ENCODE measurements at places on chromosomes 13 and 19.
A peak's percentile ranks its signal among the peaks of the same experiment; 100 is the strongest.

GRCh38 chr19:18290302-18291018 lies 9.0 kb upstream of the JUND start:
- DNase-seq = peak; percentile 95

- no peak for DNase-seq
Observed at GRCh38 chr13:67075239-67075638, 154.9 kb downstream of the PCDH9 start.

DNA sequence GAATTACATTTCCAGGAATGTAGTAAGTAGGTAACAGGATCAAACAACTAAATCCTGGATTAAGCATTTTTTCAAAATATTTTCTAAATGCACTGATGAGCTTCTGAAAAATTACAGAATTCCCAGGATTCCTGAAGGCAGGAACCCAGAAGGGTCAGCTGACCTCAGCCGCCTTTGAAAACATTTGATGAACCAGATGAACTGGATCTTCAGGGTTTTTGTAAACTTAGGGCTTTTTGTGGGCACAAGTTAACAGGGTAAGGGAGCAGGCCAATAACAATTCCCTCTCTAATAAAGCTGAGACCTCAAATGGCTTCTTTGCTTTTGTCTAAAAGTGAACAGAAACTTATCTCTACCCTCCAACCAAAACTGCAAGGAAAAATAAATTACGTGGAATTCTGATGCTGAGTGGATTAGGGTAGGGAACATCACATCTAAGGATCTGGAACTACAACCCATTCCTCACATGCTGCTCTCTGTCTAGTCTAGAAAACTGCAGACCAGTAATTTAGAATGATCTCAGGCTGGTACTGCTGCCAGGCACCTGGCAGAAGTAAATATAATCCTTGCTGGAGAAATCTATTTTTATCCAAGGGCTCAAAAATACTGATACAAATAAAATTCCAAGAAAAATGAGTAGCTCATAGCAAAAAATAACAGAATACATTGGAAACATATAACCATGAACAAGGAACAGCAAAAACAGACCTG lies 48.2 kb upstream of the N4BP2L1 start:
- no peak for DNase-seq

GRCh38 chr13:47421525-47421924 lies 524.7 kb upstream of the HTR2A start:
- DNase-seq = no peak

DNA sequence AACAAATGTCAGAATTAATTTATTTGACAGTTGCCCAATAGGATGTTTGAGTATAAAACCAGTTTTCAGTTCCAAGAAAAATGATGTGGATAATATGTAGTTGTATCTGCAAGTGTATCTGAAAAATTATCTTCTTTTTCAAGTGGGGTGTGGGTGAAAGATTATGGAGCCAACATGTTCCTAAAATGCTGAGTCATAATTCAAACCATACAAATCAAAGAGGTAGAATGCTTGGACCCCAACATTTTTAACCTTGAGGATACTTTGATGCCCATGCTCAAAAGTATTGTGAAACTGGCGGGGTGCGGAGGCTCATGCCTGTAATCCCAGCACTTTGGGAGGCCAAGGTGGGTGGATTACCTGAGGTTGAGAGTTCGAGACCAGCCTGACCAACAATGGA lies 54.0 kb upstream of the ZNF724 start:
- no peak for DNase-seq

GRCh38 chr13:89150362-89150761 lies 1479.2 kb downstream of the SLITRK5 start:
- DNase-seq = no peak

GRCh38 chr13:20729633-20730585 lies 26.4 kb downstream of the IL17D start:
- DNase-seq = no peak

- DNase-seq = no peak
Observed at GRCh38 chr13:59963383-59963782, 200.3 kb downstream of the DIAPH3 start.

DNA sequence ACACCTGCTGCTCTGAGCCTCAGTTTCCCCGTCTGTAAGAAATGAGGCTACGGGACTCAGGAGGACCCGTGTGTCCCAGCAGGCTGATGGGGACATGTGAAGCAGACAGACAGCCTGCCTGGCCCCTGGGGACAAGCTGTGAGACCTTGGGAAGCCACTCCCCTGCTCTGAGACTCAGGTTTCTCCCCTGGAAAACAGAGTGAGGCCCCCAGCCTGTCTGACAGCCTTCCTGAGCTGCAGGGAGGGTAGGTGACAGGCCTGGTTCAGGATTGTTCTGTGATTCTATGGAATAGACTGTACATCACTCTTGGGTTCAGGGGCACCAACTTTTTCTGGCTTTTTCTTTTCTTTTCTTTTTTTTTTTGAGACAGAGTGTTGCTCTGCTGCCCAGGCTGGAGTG lies 2.9 kb upstream of the NTF4 start:
- DNase-seq = no peak

DNA sequence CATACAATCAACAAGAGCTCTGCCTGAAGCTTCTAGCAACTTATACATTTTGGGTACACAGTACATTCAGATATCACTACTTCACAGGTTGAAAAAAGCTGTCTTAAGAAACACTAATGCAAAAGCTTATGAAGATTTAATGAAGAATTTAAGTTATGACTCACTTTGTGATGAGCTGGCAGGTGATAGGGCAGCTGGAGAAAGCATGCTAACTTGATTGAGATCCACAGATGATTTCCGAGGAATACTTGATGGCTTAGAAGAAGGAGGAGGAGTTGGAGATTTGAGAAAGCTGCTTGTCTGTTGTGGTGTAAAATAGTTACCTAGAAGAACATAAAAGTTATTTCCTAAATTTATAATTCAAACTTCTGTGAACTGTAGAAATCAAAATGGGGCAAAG lies 23.3 kb downstream of the EXOSC8 start:
- no peak for DNase-seq

- DNase-seq = no peak
Observed at GRCh38 chr13:73738626-73739025, 395.6 kb downstream of the KLF12 start.

- no peak for DNase-seq
Observed at GRCh38 chr13:113850722-113851479, 13.0 kb downstream of the GAS6 start.

GRCh38 chr19:18742838-18743783 lies 48.0 kb downstream of the COMP start:
- no peak for DNase-seq

- no peak for DNase-seq
Observed at GRCh38 chr19:6414793-6415590, 9.6 kb downstream of the KHSRP start.

GRCh38 chr19:56270676-56271075 lies 1.9 kb upstream of the EDDM13 start:
- DNase-seq = no peak

GRCh38 chr19:1131718-1132551 lies 28.1 kb downstream of the GPX4 start:
- peak; percentile 94 for DNase-seq

DNA sequence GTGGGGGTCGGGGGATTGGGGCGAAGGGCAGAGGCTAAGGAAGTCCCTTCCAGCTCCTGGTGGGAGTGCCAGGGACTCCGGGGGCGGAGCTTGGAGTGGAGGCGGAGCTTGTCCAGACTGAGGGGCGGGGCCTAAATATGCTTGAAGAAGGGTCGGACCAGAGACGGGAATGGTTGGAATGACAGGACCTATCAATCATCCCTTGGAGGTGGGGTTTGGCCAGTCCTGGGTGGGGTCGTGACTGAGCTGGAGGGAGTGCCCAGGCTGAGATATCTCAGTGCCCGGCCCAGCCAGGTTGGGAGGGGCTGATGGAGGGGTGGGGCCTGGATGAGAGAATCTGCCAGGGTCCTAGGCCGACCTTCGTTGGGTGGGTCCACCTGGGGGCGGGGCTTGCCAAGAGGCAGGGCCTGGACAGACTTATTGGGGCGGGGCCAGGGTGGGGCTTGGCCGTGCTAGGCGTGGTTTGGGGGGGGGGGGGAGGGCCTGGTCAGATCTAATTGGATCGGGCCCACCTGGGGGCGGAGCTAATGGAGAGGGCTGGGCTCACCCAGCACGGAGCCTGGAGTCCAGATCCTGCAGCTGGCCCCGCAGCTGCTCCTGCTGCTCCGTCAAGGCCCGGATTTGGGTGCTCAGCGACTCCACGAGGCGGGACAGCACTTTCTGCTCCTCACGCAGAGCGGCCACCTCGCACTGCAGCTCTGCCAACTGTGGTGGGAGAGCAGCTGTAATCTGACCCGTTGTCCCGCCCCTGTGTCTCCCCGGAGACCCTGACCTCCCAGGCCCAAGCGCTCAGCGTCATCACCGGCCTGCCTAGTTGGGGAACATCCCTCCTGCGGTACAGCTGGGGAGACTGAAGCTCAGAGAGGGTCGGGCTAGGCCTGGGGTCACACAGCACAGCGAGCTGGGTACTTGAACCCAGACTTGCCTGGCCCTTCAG lies 2.6 kb upstream of the WIZ start:
- DNase-seq = peak; percentile 28

GRCh38 chr13:114110091-114110829 lies 22.2 kb downstream of the RASA3 start:
- peak; percentile 75 for DNase-seq

GRCh38 chr13:80097561-80097960 lies 243.4 kb downstream of the SPRY2 start:
- no peak for DNase-seq

- no peak for DNase-seq
Observed at GRCh38 chr19:7252364-7252763, 41.9 kb downstream of the INSR start.

- no peak for DNase-seq
Observed at GRCh38 chr19:1042689-1043511, 3.0 kb downstream of the ABCA7 start.

DNA sequence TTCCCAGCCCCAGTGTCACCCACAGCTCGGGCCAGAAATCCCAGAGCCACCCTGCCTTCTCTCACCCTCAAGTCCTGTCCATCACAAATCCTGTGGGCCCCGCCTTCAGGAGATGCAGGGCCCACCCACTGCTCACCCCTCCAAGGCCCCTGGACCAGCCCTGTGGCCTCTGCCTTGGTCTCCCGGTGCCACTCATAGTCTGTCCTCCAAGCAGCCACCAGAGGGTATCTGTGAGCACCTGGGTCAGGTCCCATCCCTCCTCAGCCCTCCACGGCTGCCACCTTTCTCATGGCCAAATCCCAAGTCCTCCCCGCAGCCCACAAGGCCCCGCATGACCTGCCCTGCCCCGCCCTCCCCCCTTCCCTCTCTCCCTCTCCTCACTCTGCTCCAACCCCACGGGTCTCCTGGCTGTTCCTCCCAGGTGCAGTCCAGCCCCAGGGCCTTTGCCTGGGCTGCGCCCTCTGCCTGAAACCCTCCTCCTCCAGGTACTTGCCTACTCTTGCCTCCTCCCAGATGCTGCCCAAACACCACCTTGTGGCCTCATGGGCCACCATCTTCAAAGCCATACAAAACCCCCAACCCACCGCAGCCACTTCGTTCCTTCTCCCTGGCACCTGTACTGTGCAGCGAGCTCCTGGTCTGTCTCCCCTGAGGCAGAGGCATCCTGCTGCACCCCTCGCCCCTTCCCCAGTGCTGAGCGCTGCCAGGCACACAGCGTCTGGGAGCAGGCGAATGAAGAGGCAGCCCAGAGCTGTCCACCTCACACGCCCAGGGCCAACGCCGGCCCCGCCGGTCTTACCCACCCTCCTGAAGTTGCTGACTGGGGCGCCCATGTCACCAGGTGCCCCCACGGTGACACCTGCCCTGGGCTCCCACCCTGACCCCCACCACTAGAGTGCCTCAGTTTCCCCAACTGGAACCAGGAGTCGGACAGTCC lies 13.2 kb upstream of the UQCR11 start:
- DNase-seq = peak; percentile 36

DNA sequence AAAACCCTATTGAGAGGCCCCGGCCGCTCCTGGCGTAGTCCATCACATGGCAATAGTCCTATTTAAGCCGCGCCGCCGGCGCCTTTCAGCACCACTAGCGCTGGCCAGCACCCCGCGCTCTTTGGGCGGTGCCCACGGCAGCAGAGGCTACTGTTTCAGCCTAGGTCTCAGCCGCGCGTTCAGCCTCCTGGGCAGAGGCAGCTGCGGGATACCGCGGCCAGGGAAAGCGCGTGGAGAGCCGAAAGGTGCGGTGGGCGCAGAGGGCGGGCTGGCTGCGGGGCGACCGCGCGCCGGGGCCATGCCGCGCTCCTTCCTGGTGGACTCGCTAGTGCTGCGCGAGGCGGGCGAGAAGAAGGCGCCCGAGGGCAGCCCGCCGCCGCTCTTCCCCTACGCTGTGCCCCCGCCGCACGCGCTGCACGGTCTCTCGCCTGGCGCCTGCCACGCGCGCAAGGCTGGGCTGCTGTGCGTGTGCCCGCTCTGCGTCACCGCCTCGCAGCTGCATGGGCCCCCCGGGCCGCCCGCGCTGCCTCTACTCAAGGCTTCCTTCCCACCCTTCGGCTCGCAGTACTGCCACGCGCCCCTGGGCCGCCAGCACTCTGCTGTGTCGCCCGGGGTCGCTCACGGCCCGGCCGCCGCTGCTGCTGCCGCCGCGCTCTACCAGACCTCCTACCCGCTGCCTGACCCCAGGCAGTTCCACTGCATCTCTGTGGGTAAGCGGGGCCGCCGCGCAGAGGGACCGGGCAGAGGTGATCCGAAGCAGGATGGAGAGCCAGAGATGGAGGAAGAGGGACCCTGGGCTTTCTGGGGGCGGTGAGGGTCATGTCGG lies at the start of gene GSX1:
GSX1 (plus strand) TSS at position 91 of the 826 bp plus-strand sequence; CDS start at position 299, 208 bp downstream.
- DNase-seq = peak; percentile 43

- no peak for DNase-seq
Observed at GRCh38 chr19:34325181-34325580, 39.8 kb upstream of the GPI start.

DNA sequence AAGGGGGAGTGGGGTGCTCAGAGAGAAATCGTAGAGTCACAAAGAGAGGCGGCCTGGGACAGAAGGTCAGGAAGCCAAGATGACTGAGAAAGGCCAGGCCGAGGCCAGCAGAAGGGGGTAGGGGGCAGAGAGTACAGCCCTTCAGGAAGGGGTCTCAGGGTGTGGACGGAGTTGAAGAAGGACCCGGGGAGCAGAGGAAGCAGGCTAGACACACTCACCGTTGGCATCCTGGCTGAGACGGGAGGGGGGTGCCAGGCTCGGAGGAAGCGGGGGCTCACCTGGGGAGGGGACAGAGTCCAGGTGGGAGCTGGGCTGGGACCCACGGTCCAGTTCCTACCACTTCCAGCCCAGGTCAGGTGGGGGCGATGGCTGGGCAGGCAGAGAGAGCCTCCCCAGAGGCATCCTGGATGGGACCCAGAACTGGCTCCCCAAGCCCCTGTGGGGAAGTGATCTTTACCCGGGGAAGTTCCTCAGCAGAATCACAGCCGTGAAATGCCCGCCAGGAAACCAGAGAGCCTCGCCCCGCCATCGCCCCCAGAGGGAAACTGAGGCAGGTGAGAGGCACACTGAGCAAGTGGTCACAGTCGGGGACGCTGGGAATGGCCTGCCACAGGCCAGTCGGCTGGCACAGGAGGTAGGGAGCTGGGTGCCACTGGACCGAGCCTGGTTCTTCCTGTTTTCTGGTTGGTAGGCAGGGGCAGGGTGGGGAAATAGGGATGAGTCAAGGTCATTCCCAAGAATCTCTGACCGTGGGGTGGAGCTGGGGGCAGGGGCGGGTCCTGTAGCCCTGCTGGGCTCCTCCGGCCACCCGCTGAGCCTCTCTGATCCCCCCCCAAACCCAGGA lies 1.4 kb downstream of the MATK start:
- DNase-seq = no peak

- no peak for DNase-seq
Observed at GRCh38 chr19:30361721-30362120, 10.5 kb upstream of the ZNF536 start.
